Heart right ventricle (tissue), 16 donors: ENCODE measurements at places on chromosomes 4 and X. TPM values are rescaled to one million over a fixed set of nuclear protein-coding genes. Genes with fewer than 3 reads are reported as not detected.

DNA sequence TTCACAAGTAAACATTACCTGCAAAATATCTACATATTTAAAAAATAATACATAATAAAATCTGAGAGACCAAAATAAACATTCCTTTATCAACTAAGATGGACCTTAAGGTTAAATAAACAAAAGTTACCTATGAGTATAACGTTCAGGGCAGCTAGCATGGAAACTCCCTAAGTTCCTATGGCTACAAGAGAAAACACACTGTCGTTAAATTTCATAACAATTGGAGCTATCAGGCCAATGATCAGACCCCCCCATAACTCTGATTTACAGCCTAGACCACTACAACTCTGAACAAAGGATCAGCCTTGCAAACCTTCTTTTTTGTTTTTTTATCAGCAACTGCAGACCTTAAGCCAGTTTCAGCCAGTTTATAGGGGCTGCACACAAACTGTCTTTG is 1418.4 kb downstream of the PCDH18 start:
- DNase-seq: no peak

GRCh38 chrX:1249101-1249887 is 19.3 kb upstream of the CSF2RA start:
- peak; percentile 42 for DNase-seq

- DNase-seq: no peak
Measured at GRCh38 chrX:130680164-130681035, 222.6 kb downstream of the ENOX2 start.

DNA sequence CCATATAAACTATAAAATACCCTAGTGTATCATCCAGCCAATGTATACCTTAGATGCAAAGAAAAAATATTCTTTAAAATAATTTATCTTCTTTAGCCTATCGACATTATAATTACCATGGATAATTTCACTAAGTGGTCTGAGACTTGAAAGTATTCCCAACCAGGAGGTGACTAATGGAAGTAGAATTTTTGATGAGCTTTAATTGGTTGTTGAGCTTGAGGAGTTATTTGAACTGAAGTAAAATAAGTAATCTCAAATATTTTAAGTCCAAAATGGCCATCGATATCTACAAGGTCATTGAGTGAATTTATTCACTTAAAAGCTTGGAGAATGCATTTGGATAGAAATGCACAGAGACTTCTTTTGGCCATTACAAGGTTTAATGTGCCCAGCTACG is 436.2 kb downstream of the TLL1 start:
- no peak for DNase-seq

DNA sequence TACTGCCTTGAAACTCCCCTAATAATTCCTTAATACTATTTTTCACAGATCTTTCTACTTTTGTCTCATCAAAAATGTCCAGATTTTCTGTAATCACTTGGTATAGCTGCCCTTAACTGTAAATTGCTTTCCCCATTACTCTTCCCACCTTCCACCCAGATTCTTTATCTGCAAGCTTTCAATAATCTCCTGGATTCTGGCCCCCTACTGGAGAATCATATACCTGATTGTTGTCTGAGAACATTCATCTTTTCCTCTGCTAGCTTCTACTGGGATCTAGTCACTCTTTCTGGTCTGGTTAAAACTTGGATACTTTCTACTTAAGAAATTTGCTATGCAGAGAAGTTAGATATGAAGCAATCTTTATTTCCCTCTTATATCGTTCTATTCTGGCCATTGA is 552.6 kb downstream of the PCDH19 start:
- DNase-seq: no peak

- no peak for DNase-seq
Measured at GRCh38 chr4:40046311-40046980, 10.2 kb upstream of the N4BP2 start.

- DNase-seq: no peak
Measured at GRCh38 chr4:24024157-24024556, 134.3 kb upstream of the PPARGC1A start.

DNA sequence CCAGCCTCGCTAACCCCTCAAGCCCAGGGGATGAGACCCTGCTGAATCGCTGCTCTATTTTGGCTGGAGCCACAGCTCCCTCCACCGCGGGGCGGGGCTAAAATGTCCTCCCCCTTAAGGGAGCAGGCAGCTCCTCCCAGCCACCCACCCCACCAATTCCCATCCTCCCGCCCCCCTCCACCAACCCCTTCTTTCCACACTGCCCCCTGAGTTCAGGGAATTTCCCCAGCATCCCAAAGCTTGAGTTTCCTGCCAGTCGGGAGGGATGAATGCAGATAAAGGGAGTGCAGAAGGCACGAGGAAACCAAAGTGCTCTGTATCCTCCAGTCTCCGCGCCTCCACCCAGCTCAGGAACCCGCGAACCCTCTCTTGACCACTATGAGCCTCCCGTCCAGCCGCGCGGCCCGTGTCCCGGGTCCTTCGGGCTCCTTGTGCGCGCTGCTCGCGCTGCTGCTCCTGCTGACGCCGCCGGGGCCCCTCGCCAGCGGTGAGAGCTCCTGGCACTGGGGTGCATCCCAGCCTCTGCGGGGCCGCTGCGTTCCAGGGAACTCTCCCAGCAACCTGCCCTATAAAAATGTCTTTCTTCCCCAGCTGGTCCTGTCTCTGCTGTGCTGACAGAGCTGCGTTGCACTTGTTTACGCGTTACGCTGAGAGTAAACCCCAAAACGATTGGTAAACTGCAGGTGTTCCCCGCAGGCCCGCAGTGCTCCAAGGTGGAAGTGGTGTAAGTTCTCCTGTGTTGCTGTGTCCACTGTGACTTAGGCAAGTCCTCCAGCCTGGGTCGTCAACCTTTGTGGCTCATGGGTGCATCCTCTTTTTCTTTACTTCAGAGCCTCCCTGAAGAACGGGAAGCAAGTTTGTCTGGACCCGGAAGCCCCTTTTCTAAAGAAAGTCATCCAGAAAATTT is at the start of gene CXCL6:
Gene CXCL6, plus strand, starts transcription at position 306 of the 907 bp plus-strand sequence. Its CDS starts 73 bp downstream, at position 379.
- DNase-seq: no peak

DNA sequence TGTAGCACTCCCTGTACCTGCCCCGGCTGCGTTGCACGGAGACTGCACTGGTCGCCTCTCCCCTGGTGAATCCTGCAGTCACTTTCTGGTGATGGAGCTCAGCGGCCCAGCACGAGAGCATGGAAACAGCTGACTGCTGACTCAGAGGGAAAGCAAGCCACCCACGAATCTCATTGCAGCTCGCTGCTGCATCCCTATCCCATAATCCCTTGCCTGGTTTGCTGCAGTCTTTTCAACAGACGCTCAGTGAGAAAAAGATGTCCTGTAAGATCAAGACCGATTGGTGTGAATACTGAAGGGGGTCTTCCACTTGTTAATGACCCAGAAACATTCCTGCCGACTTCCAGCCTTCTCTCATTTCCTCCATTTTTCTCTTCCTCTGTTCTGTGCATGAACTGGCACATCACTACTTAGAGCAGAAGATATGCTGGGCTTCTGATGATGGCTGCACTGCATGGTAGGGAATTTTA is 52.9 kb downstream of the TRIM2 start:
- DNase-seq: no peak

The C1QTNF7 gene
- 2.3 TPM for polyA plus RNA-seq

The AMTN gene
- polyA plus RNA-seq: not detected

The UGT2B11 gene
- polyA plus RNA-seq: not detected

The SMIM31 gene
- not detected for polyA plus RNA-seq

The CT45A5 gene
- not detected for polyA plus RNA-seq

The RPA4 gene
- polyA plus RNA-seq: 0.03 TPM

The GALNT7 gene
- 2.2 TPM for polyA plus RNA-seq

The SMR3B gene
- polyA plus RNA-seq: not detected
